ENCODE measurements at places on chromosomes 1 and 21.
A peak's percentile ranks its signal among the peaks of the same experiment; 100 is the strongest.

- DNase-seq, result no peak
Measured at GRCh38 chr1:232476538-232476950, 153.4 kb downstream of the SIPA1L2 start.

DNA sequence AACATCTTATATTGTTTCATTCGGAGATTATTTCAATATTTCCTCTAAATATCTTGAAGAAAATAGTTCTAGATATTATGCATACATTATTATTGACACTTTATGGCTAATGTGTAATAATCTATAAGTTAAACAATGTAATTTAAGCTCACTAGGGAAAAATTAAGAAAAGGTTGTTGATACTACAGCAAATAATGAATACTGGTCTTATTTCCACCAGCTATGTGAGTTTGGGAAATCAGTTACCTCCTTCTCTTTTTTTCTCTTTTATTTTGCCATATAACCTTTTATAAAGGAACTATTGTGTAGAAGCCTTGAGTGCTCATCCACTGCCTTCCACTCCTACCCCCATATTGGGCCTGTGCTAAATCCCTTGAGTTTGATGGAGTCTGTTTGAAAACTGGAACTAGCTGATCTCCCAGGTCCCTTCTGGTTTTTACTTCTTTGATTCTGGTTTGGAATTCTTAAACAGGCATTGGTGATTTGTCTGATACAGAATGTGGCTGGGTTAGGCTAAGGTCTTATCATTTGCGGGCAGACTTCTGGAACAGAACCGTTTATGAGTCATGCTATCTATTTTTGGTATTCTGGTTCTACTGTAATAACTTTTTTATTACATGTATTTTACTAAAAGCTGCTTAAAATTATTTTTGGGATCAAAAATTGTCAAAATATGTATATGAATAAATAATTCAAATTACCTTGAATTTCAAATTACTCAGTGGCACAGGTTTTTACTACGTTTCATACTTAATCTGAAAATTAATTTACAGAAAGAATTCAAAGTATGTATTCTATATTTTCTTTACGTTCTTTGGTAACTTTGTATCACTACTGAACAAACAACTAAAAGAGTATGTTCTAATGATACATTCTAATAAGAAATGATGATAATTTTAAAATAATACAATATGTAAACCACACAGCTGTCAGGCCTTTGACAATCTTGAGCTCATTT is 5.0 kb upstream of the CDC14A start:
- DNase-seq, result no peak

DNA sequence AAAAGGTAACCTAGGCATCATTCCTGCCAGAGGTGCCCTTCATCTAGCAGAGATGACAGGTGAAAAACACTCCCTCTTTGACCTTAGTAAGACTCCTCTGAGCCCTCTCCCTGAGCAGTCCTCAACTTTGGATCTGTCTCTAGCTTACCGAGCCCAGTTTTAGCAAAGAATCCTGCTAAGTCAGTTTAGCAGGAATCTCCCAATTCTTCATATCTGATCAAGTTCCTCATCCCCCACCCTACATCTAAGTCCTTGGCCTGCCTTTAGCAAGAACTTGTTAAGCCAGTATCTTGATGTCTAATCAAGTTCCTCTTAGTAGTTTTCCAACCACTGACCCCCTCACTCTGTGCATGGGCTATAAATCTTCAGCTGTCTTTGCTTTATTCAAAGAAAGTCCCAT is 235.6 kb downstream of the OMA1 start:
- no peak for DNase-seq

GRCh38 chr1:1178794-1179331 is 5.2 kb downstream of the TTLL10 start:
- DNase-seq, result peak; percentile 43

- no peak for DNase-seq
Measured at GRCh38 chr1:16378443-16378842, 11.4 kb downstream of the SZRD1 start.

DNA sequence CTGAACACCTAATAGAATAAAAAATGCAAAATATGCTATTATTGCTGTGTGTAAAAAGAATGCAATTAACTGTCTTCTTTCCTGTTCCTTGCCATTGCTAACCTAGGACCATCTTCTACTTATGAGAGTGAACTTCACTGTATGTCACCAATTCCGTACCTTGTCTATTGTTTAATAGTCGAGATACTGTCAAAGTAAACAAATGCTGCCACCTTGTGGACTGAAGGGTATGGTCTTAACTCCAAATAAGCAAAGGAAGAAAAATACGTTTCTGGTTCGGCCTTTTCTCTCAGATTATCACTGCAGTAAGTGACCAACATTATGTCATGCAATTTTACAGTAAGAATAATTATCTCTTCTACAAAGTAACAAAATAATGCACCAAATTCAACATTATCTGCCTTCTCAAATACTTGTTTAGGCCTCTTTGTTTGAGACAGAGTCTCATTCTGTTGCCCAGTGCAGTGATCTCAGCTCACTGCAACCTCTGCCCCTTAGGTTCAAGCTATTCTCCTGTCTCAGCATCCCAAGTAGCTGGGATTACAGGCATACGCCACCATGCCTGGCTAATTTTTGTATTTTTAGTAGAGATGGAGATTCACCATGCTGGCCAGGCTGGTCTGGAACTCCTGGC is 133.4 kb downstream of the COP1 start:
- peak; percentile 71 for DNase-seq

- no peak for DNase-seq
Measured at GRCh38 chr1:65068202-65069010, 79.6 kb upstream of the AK4 start.

- peak; percentile 88 for DNase-seq
Measured at GRCh38 chr1:12433323-12434053, 184.5 kb downstream of the DHRS3 start.

DNA sequence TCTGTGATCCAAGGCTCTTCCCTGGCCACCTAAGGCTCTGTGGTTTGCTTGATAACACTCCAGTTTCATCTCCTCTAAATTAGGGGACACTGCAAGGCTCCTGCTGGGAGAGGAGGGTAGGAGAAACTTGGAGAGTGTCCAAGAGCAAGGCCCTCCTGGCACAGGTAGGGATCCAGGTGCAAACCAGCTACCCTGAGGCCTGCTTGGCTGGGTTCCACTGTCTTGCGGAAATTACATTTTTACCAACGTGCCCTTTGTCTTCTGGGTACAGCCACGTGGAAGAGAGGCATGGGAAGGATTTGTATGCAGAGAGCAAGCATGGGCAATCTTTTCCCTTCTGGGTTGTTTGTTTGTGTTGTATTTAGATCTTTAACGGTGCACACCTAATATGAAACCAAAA is 132.5 kb downstream of the PRDM2 start:
- no peak for DNase-seq
